SIG-M5 (cell line): ENCODE measurements at places on chromosomes 4 and X.

DNA sequence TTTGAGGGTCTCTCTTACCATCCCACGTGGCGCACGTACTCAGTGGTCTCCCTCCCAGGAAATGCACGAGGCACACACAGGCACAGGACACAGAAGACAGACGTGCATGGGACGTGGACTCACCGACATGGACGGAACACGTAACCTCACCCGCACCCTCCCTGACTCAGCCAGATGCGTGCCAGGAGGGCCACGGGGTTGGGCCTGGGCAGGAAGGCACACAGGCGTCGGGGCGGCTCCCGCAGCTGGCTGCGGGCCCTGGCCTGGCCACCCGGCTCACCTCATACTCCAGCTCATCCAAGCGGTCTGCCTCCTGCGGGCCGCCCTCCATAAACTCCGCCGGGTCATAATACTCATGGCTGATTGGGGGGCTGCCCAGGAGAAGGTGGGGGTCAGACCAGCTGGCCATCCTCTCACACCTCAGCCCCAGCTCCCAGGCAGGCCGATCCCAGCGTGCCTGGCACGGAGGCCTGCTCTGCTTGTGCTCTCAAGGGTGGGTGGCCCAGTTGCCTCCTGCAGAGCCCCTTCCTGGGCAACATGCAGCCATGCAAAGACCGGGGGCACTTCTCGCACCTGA, 12.6 kb downstream of the SSR4 start:
- DNase-seq: no peak

DNA sequence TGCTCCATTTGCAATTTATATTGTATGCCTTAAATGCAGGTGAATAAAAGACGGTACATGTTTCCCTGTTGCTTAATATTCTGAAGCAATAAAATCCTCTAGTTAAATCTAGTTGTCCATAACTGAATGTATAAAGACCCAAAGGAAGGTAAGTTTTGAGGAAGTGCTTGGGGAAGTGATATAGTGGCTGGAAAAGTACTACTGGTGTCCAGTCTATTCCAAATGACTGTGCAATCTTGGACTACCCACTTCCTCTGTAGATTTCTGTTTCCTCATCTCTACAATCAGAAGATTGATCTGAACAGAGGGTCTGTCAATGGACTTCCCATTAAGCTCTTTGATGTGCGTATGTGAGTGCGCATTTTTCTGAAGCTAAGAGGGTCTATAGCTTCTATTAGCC, 17.0 kb downstream of the SNCA start:
- DNase-seq: no peak

DNA sequence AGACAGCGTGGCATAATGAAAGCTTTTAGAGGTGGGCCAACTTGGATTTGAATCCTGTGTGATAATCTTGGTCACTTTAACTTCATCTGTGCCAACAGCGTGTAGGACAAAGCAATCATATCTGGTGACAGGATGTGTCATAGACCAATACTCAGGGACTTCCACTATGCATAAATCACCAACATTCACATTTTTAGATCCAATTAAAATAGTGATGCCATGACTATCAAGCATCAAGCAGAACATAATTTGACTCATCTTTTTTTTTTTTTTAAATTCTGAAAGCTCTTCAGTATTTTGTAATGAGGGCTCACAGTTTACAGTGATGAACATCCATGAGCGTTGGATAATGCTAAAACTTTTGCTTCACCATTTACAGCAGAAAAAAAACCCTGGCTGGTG, 27.3 kb upstream of the RAPGEF2 start:
- no peak for DNase-seq

GRCh38 chrX:34437586-34437985, 219.5 kb downstream of the TMEM47 start:
- DNase-seq: no peak

- no peak for DNase-seq
These were observed 1.1 kb downstream of the SLC25A6 start for GRCh38 chrX:1390621-1391369.

GRCh38 chrX:56728752-56729151, 291 bp upstream of the NBDY start:
- DNase-seq: no peak
